ENCODE measurements at places on chromosomes 7 and 10. TPM values are rescaled to one million over a fixed set of nuclear protein-coding genes. Genes with fewer than 3 reads are reported as not detected.

- no peak for DNase-seq
These were observed 139.0 kb downstream of the PAXIP1 start for GRCh38 chr7:154863766-154864522.

The PLXDC2 gene
- not detected for total RNA-seq

The PTPRE gene
- total RNA-seq = 28.4 TPM

The ASZ1 gene
- total RNA-seq = not detected

The SPDYE18 gene
- 0.68 TPM for total RNA-seq

- no peak for DNase-seq
These were observed 96.8 kb downstream of the CDK14 start for GRCh38 chr7:90692947-90693346.

The SLC16A9 gene
- total RNA-seq = 1.0 TPM

DNA sequence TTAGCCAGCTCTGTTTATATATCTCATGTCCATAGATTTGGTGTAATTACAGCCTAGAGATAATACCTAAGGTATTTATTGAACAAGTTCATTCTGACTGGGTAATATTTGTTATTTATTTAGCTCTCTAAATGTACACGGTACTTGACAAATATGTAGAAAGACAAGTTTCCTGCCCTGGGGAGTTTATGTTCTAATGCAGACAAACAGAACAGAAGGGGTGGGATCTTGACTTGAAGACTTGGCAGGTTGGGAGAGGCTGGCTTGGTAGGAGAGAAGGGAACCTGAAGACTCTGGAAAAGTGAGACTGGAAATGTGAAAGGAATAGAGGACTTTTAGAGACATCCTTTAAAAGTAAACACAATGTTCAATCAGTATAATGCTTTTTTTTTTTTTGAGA lies 97.7 kb upstream of the CDK6 start:
- no peak for DNase-seq

- DNase-seq = peak; percentile 93
These were observed 72.8 kb upstream of the ZNF722 start for GRCh38 chr7:63925626-63926460.

The TEX36 gene
- not detected for total RNA-seq

DNA sequence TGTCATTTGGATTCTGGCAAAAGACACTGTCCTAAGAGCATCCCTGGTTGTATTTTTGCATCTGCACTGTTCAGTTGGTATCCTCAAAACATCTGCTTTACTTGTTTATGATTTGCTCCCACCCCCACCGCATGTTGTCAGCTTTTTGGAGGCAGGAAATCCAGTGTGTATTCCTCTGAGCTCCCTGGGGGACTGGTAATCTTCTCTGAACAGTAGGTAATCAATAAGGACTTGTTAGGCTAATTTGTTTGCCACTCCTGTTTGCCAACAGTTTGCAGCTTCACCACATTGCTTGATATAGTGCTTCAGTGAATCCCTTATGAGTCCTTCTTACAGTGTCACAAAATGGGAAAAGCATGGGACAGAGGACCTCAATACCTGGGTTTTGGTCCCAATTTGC lies 49.1 kb downstream of the FEZF1 start:
- no peak for DNase-seq

DNA sequence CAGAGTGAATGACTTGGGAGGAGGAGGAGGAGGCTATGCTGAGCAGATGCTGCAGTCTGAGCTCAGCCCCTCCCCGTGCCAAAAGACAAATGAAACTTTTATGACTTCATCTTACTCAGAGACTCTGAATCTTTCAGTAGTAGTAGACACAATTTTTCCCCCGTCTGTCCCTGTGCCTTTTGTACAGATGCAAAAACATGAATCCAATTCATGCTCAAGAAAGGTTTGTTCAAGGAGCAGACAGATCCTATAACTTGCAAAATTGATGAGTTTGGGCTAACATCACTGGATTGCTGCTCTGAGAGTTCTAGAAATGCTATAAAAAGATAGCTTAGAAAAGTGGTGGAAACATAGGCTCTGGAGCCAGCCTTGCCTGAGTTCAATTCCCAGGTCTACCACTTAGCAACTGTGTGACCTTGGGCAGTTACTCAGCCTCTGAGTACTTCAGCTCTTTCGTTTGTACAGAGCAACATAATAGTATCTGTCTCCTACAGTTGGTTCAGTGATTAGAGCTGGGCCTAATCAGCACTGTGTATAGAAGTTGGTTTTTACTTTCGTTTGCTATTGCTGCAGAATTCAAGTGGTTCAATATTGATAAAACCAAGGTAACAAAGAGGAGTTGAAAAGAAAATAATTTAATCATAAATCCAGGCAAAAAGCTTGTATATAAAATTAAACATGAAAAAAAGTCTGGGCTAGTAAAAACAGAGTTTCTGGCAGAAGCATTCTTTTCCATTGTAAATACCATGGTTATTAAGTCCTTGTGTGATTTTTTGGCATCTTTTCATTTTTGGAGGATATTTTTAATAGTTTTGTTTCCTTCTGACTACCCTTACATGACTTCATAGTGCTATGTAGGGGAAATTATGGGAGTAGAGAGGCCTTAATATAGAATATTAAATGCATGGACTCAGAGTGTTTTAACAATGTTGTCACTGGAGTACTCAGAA lies 174.2 kb upstream of the ZNF32 start:
- no peak for DNase-seq

DNA sequence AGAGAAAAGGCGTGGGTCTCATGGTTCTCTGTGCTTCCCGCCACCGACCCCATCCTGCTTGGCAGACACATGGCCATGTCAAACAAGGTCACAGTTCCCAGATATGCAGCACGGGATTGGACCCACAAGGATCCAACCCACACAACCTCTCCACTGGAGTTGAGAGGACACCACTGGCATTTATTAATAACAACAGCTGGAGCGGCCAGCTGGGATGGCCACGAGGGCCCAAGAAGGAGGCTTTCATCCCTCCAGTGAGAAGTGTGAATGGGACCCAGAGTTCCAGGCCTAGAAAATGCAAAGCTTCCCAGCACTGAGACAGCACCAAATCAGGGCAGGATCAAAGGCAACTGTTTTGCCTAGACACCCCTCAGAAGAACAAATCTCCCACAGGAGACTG lies 31.5 kb downstream of the FGFR2 start:
- DNase-seq = no peak

The VSTM4 gene
- not detected for total RNA-seq

The SERPINE1 gene
- 0.27 TPM for total RNA-seq

GRCh38 chr7:50791938-50792341 lies 9.2 kb upstream of the GRB10 start:
- DNase-seq = no peak

GRCh38 chr7:117118579-117119180 lies 165.4 kb downstream of the ST7 start:
- DNase-seq = no peak

The DENND2A gene
- not detected for total RNA-seq

DNA sequence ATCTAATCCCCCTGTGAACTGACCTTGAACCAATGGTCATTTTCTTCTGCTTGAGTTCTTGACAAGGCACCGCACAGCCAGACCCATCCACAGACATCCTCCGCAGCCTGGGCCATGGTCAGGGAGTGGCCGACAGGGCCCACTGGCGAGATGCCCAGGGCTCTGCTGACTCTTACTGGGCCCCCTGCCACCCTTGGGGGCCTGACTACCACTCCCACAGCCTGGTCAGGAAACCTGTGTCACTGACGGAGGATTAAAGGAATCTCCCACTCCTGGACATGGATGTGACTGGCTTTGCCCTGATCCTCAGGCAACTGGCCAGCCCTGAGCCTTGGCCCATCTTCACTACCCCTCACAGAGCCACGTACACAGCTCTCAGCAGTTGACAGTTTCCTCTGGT lies 50.4 kb upstream of the ENO4 start:
- DNase-seq = no peak

GRCh38 chr10:116783011-116783655 lies 40.8 kb upstream of the HSPA12A start:
- DNase-seq = no peak

GRCh38 chr7:131007439-131008330 lies 273.7 kb upstream of the KLF14 start:
- no peak for DNase-seq

The SGCE gene
- 0.31 TPM for total RNA-seq

The PRR15 gene
- total RNA-seq = not detected

DNA sequence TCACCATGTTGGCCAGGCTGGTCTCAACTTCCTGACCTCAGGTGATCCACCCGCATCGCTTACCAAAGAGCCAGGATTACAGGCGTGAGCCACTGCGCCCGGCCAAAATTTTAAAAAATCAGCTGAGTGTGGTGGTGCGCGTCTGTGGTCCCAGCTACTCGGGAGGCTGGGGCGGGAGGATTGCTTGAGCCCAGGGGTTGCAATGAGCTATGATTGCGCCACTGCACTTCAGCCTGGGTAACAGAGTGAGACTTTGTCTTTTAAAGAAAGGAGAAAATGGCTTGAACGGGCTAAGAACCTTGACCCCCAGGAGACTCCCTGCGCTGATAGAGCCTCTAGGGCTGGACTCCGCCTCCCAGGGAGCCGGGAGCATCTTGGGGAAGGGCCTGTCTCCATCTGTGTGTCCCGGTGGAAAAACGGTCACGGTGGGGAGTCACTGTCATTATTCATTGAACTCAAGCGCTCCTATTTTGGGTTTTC lies 760 bp upstream of the KCTD7 start:
- DNase-seq = no peak
